Naive thymus-derived CD4-positive, alpha-beta T cell (primary cell): ENCODE measurements at places on chromosomes 7 and 10.

- no peak overlapping the region for H3K27ac ChIP-seq
- H3K4me1 ChIP-seq: no peaks in the 10 kb centered on the region
- no peaks in the 10 kb centered on the region for H3K36me3 ChIP-seq
- DNase-seq: no peak
- H3K4me3 ChIP-seq: no peak overlapping the region
These were observed 33.6 kb downstream of the KIAA1217 start for GRCh38 chr10:24242562-24242961.

DNA sequence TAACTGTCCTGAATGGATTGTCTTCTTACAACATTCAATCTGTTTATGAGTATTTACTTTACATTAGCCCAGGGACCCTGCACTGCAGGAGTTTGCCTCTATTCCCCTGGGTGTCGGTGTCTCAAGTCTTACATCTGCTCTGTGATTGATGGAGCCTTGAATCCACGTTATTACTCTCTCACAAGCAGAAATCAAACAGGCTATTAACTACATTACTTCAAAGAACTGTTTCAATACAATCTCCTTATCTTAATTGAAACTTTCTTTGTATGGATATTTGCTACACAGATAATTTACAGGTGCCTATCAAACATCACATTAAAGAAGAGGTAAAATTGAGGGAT is 3.1 kb upstream of the ARID5B start:
- no peak overlapping the region for H3K27ac ChIP-seq
- peaks cover 18% of the 10 kb centered on the region for H3K4me1 ChIP-seq
- H3K36me3 ChIP-seq: no peaks in the 10 kb centered on the region
- no peaks in the 10 kb centered on the region for H3K27me3 ChIP-seq

DNA sequence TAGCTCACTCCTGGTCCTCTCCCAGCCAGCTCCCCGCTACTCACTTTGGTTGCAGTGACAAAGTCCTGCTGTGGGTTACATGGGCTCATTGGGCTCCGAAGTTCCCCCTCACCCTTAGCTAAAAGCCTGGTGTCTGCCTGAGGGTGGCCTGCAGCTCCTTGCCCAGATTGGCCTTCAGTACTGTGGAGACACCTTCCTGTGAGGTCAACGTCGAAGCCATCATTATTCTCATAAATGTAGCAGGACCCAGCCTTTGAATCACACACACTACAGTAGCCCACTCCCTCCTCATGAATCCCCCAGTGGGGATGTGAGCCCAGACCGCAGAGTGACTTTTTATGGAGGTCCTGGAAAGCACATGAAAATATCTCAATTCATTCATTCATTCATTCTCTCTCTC is 10.5 kb downstream of the MBL2 start:
- H3K36me3 ChIP-seq: no peaks in the 10 kb centered on the region
- H3K4me1 ChIP-seq: no peaks in the 10 kb centered on the region
- no peak overlapping the region for H3K27ac ChIP-seq
- no peak overlapping the region for H3K4me3 ChIP-seq

DNA sequence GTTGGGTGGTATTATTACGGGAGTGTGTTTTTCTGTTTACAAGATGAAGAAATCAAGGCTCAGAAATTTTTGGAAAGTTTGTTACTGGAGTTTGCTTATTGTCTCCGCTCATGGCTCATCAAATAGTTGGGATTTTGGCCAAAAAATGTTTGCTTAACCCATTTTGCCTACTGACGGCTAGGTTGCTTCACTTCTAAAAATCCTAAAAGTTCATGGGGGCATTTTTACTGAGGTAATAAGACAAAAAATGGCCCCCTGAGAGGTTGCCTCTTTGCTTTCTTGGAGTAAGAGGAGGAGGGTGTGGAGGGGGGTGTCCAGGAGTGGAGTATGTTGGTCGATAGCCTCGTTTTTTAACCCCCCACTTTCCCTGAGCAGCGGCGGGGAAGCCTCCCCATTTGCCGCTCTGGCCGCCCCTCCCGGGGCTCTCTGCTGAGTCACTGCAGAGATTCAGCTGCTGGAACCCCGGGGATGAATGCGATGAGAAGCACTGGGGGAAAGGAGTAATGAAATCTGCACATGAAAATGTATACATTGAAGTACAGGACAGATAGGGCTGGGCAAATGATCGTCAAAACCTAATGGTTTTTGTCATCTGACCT is 1.5 kb downstream of the MEST start:
- H3K4me1 ChIP-seq: no peaks in the 10 kb centered on the region
- H3K4me3 ChIP-seq: peak overlapping the region; percentile 13
- DNase-seq: no peak
- no peaks in the 10 kb centered on the region for H3K36me3 ChIP-seq

DNA sequence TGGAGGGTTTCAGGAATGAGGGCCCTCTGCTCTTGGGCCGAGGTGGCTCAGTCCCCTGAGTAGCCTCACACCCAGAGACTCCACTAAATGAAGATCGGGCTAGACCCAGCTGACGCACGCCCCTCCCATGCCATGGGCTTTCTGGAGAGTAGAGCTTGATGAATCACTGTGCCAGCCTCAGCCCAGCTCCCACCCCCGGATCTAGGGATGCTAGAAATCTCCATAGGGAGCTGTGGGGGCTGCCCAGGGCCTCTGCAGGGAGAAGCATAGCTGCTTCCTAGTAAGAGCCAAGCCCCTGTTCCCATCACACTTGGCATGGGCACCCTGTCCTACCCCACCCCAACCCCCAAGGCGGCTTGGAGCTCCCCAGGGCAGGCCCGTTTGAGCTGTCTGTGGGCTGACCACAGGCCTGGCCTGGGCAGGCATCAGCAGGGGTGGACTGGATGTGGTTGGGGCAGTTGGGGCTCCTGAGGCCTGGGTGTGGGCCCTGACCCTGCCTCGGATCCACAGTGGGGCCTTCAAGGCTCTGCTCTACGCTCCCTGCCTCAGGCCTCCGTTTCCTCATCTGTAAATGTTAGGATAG is 121.2 kb downstream of the ZMIZ1 start:
- H3K36me3 ChIP-seq: no peaks in the 10 kb centered on the region
- H3K4me1 ChIP-seq: no peaks in the 10 kb centered on the region
- no peak overlapping the region for H3K27ac ChIP-seq
- DNase-seq: no peak
- H3K4me3 ChIP-seq: no peak overlapping the region

DNA sequence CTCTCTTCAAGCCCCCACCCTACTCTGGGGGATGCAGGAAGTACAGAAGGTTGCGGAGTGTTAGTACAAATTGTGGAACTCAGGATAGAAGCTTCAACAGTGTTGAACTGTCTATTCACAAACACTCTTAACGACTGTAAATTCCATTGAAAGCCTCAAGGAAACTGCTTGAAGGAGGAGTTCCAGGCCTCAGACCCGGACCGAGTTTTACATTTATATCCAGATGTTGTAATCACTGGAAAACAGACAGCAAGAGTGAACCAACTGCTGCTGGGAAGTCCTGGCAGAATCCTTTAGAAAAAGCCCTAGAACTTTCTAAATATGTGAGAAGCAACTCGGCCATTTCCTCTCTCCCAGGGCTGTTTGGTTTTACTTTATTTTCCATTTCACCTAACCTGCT is 84.1 kb upstream of the LRRC18 start:
- no peaks in the 10 kb centered on the region for H3K36me3 ChIP-seq
- no peaks in the 10 kb centered on the region for H3K27me3 ChIP-seq
- H3K4me3 ChIP-seq: no peak overlapping the region
- H3K27ac ChIP-seq: no peak overlapping the region
- H3K4me1 ChIP-seq: no peaks in the 10 kb centered on the region

- no peak overlapping the region for H3K4me3 ChIP-seq
- no peaks in the 10 kb centered on the region for H3K27me3 ChIP-seq
- no peak for DNase-seq
- no peak overlapping the region for H3K27ac ChIP-seq
- H3K4me1 ChIP-seq: no peaks in the 10 kb centered on the region
These were observed 1181.8 kb downstream of the SORCS1 start for GRCh38 chr10:105982735-105983134.

GRCh38 chr7:41113719-41114118 is 589.2 kb downstream of the INHBA start:
- H3K27ac ChIP-seq: no peak overlapping the region
- no peak overlapping the region for H3K4me3 ChIP-seq
- H3K4me1 ChIP-seq: no peaks in the 10 kb centered on the region
- H3K36me3 ChIP-seq: no peaks in the 10 kb centered on the region

DNA sequence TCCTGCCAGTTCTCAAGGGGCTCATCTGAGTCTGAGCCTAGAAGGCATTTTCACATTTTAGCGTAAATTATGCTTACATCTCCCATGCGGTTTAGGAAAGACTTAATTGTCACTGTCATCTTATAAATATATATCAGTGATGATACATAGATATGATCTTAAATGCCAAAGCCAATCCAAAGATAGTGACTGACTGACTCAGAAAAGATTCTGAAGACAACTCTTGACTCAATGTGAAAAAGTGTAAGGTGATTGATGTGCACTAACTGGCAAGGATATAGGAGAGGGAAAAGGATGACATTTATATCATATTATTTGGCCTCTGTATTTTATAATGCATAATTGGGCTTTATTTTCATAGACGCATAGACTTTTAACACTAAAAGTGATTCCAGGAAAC is 84.9 kb upstream of the LRRN3 start:
- H3K4me1 ChIP-seq: peaks cover 38% of the 10 kb centered on the region
- H3K27ac ChIP-seq: no peak overlapping the region
- H3K27me3 ChIP-seq: no peaks in the 10 kb centered on the region
- H3K36me3 ChIP-seq: no peaks in the 10 kb centered on the region
- no peak overlapping the region for H3K4me3 ChIP-seq
- DNase-seq: no peak

GRCh38 chr10:113992471-113993011 is 51.1 kb upstream of the ADRB1 start:
- DNase-seq: no peak
- H3K27me3 ChIP-seq: no peaks in the 10 kb centered on the region
- no peak overlapping the region for H3K4me3 ChIP-seq

GRCh38 chr10:74575191-74575720 is 251.1 kb upstream of the KAT6B start:
- H3K4me1 ChIP-seq: no peaks in the 10 kb centered on the region
- DNase-seq: no peak
- no peak overlapping the region for H3K4me3 ChIP-seq
- no peaks in the 10 kb centered on the region for H3K27me3 ChIP-seq
- H3K27ac ChIP-seq: no peak overlapping the region
- H3K36me3 ChIP-seq: no peaks in the 10 kb centered on the region

- no peaks in the 10 kb centered on the region for H3K36me3 ChIP-seq
- H3K4me3 ChIP-seq: no peak overlapping the region
- no peak for DNase-seq
- H3K4me1 ChIP-seq: no peaks in the 10 kb centered on the region
- H3K27me3 ChIP-seq: no peaks in the 10 kb centered on the region
- H3K27ac ChIP-seq: no peak overlapping the region
These were observed 567.4 kb downstream of the INHBA start for GRCh38 chr7:41135511-41135910.

- H3K27ac ChIP-seq: no peak overlapping the region
- no peak overlapping the region for H3K4me3 ChIP-seq
- H3K27me3 ChIP-seq: no peaks in the 10 kb centered on the region
- H3K36me3 ChIP-seq: no peaks in the 10 kb centered on the region
- H3K4me1 ChIP-seq: no peaks in the 10 kb centered on the region
- DNase-seq: no peak
These were observed 220.6 kb downstream of the ADRA2A start for GRCh38 chr10:111297351-111297848.

GRCh38 chr10:70921285-70921684 is 32.9 kb upstream of the PCBD1 start:
- no peak for DNase-seq
- H3K27ac ChIP-seq: no peak overlapping the region
- no peaks in the 10 kb centered on the region for H3K4me1 ChIP-seq
- H3K36me3 ChIP-seq: no peaks in the 10 kb centered on the region

DNA sequence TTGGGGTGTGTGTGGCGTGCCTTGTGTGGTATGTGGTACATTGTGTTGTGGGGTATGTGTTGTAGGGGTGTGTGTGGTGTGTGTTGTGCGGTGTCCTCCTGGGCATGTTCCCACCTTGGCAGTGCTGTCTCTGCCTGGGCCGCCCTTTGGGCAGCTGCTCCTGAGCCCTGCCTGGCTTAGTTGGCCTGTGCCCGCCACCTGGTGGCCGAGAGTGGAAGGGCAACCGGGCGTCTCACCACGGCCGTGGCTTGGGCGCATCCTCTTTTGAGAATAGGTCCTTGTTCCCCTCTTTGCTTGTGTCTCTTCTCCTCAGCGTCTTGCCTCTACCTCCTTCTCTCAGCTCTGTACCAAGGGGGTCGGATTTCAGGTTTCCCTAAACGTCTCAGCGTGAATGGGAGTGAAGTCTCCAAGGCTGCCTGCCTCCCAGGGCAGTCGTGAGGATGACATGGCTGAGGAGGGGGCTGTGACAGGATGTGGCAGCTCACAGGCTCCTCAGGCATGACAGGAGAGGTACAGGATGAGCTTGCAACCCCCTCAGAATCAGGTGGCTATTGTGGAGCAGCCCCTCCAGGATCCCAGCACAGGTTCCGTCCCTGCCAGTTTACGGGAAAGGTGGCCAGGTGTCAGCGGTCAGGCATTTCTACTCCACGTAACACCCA is 98.4 kb upstream of the PODXL start:
- H3K27me3 ChIP-seq: no peaks in the 10 kb centered on the region
- H3K4me3 ChIP-seq: no peak overlapping the region
- DNase-seq: peak; percentile 62
- no peaks in the 10 kb centered on the region for H3K4me1 ChIP-seq
- no peaks in the 10 kb centered on the region for H3K36me3 ChIP-seq

- no peaks in the 10 kb centered on the region for H3K27me3 ChIP-seq
- H3K4me3 ChIP-seq: no peak overlapping the region
- no peak overlapping the region for H3K27ac ChIP-seq
- peaks cover 3% of the 10 kb centered on the region for H3K36me3 ChIP-seq
These were observed 24.0 kb upstream of the KMT2C start for GRCh38 chr7:152459724-152460251.

- H3K27ac ChIP-seq: no peak overlapping the region
- DNase-seq: no peak
- H3K27me3 ChIP-seq: no peaks in the 10 kb centered on the region
- no peak overlapping the region for H3K4me3 ChIP-seq
- peaks cover 25% of the 10 kb centered on the region for H3K4me1 ChIP-seq
These were observed 3.7 kb downstream of the SMC3 start for GRCh38 chr10:110571093-110571743.

GRCh38 chr10:60349426-60349825 is 40.2 kb downstream of the ANK3 start:
- no peak overlapping the region for H3K27ac ChIP-seq
- H3K4me3 ChIP-seq: no peak overlapping the region
- H3K4me1 ChIP-seq: no peaks in the 10 kb centered on the region
- no peak for DNase-seq

- no peak overlapping the region for H3K4me3 ChIP-seq
- no peak for DNase-seq
- H3K27ac ChIP-seq: no peak overlapping the region
- no peaks in the 10 kb centered on the region for H3K4me1 ChIP-seq
- H3K36me3 ChIP-seq: no peaks in the 10 kb centered on the region
These were observed 9.8 kb downstream of the WIPI2 start for GRCh38 chr7:5199841-5200240.

- H3K36me3 ChIP-seq: no peaks in the 10 kb centered on the region
- DNase-seq: no peak
- no peak overlapping the region for H3K4me3 ChIP-seq
- no peak overlapping the region for H3K27ac ChIP-seq
- H3K27me3 ChIP-seq: no peaks in the 10 kb centered on the region
These were observed 71.6 kb downstream of the SH2D4B start for GRCh38 chr10:80609331-80609730.

GRCh38 chr10:21299330-21299729 is 226.2 kb downstream of the SKIDA1 start:
- no peak overlapping the region for H3K27ac ChIP-seq
- H3K4me1 ChIP-seq: no peaks in the 10 kb centered on the region
- no peaks in the 10 kb centered on the region for H3K36me3 ChIP-seq
- H3K27me3 ChIP-seq: no peaks in the 10 kb centered on the region
